ENCODE measurements at places on chromosomes 12 and 14. TPM values are rescaled to one million over a fixed set of nuclear protein-coding genes. Genes with fewer than 3 reads are reported as not detected.

Gene HSPB8
- polyA plus RNA-seq, result not detected

Gene CEBPE
- 0.15 TPM for polyA plus RNA-seq

DNA sequence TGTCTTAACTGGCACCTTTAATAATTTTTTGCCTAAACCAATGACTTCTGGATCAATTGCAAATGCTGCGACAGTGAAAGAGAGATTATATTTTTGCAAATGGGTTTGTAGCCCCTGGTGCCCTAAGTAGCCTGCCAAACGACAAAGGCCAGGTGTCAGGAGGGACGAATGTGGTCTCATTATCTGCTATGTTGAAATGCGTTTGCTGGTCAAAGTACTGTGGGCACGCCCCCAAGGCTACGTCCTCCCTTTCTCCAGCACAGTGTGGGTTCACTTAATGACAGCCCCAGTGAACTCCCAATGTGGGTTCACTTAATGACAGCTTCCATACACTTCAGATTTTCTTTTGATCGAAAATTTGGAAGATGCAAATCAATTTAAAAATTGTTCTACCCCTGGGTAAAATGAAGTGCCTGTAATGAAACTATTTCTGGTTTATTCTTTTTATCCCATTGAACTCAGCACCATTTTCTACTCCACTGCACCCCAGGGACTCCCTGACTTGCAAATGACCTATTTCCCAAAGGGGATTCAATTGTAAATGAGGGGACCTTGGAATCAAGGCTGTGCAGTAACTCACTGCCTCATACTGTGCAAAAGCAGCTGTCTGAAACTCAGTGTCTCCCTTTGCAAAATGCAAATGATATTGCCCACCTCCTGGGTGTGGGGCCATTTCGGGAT is 1.4 kb downstream of the SERPINA11 start:
- no peak overlapping the region for H3K4me3 ChIP-seq
- DNase-seq, result no peak
- no peaks in the 10 kb centered on the region for H3K27me3 ChIP-seq
- no peak overlapping the region for H3K27ac ChIP-seq
- no peaks in the 10 kb centered on the region for H3K36me3 ChIP-seq
- no peaks in the 10 kb centered on the region for H3K4me1 ChIP-seq

DNA sequence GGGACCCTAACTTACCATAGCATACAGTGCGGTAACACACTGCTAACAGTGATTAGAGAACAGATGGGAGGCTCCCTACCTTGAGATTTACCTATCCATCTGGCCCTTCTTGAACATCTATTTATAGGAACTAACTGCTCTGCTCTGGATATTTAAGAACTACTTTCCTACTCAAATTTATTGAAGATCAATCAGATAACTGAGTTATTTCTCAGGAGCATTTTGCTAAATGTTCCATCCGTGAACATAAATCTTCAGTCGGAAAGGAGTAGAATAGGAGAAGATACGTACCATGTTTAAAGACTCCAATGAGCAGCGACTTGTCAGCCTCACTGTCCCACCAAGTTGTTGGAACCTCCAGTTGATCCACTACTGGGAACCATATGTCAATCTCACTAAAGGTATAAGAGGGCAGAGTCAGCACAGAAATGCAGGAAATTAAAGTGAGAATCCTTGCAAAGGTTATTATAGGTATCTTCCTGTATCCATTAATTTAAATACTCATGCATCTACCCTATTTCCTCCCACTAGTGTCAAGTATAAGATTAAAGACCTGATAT is 15.6 kb upstream of the SUPT16H start:
- no peaks in the 10 kb centered on the region for H3K27me3 ChIP-seq
- no peak for DNase-seq
- H3K27ac ChIP-seq, result no peak overlapping the region

DNA sequence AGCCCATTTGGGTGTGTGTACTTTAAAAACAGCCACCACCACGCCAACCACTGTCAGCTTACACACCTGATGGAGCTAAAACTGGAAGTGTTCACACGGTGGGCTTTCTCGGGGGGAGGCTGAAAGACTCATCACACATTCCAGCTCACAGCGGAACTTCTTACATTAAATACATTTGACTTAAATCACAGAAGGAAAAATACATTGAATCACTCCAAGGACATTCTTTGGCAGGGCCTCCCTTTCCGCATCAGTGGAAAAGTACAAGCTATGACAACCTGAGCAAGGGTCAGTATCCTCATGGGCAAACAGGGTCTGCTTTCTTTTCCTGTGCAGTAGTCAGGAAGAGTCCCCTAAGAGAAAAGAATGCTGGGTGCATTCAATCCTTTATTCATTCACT is 31.0 kb upstream of the TC2N start:
- H3K27me3 ChIP-seq, result peaks cover 4% of the 10 kb centered on the region
- no peak overlapping the region for H3K4me3 ChIP-seq
- DNase-seq, result no peak
- no peaks in the 10 kb centered on the region for H3K4me1 ChIP-seq

GRCh38 chr12:92973614-92974013 is 44.5 kb upstream of the EEA1 start:
- no peak overlapping the region for H3K4me3 ChIP-seq
- no peaks in the 10 kb centered on the region for H3K27me3 ChIP-seq
- 0 out of 3 replicates have a peak, but pooled peaks cover 2% of the 10 kb centered on the region for H3K4me1 ChIP-seq
- no peaks in the 10 kb centered on the region for H3K36me3 ChIP-seq
- H3K27ac ChIP-seq, result no peak overlapping the region
